ENCODE measurements at places on chromosomes 16 and 17.

DNA sequence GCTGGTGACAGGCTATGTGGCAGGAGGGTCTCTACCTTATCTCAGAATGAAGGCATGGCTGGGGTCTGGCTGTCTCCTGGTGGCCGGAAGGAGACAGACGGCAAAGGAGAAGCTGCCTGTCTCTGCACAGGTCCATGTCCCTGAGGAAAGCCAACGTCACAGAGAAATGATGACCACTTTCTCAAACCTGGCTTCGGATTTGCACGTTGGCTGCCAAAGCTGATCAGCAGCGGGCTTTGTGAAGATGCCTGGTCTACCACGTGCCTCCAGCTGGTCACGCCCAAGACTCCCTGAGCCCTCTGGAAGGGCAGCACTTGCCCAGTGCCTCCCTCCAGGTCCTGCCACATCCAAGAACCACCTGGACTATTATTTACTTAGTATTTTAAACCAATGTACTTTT, 8.4 kb downstream of the DEXI start:
- no peak for DNase-seq

- no peak for DNase-seq
These were observed 47.9 kb upstream of the SREBF1 start for GRCh38 chr17:17884391-17885357.

- peak; percentile 15 for DNase-seq
These were observed 56.9 kb upstream of the TRAP1 start for GRCh38 chr16:3774156-3774767.

DNA sequence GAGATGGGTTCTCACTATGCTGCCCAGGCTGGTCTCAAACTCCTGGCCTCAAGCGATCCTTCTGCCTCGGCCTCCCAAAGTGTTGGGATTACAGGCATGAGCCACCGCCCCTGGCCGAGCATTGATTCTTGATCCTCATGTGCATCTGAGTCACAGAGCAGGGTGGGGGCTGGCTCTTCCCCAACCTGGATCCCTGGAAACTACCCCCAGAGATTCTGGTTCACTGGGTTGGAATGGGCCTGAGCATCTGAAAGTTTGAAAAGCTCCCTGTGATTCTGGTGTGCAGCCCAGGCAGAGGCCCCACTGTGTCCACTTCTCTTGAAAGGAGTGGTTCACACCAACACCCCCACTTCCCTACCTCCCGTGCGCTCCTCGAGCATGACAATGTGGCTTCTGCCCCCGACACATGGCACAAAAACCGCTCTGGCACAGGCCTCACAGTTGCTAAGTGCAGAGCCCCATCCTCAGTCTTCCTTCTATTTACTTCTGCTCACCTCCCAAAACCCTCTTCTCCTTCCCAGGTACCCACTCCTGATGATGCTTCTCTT, 4.6 kb downstream of the QPRT start:
- no peak for DNase-seq

DNA sequence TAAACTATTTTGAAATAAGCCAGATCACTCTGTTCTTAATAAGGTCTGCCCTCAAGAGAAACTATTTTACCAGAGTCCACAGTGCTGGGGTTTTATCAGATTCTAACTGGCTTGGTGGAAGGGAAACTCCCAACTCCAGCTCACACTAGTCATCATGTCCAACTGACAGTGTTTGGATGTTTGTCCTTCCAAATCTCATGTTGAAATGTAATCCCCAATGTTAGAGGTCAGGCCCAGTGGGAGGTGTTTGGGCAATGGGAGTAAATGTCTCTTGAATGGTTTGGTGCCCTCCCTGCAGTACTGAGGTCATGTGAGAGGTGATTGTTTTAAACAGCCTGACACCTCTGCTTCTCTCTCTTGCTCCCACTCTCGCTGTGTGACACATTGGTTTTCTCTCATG, 1301.0 kb upstream of the CDH8 start:
- DNase-seq, result no peak

GRCh38 chr16:88888057-88888456, 21.6 kb upstream of the PABPN1L start:
- DNase-seq, result no peak

GRCh38 chr16:11152677-11153331, 103.2 kb downstream of the SOCS1 start:
- no peak for DNase-seq

DNA sequence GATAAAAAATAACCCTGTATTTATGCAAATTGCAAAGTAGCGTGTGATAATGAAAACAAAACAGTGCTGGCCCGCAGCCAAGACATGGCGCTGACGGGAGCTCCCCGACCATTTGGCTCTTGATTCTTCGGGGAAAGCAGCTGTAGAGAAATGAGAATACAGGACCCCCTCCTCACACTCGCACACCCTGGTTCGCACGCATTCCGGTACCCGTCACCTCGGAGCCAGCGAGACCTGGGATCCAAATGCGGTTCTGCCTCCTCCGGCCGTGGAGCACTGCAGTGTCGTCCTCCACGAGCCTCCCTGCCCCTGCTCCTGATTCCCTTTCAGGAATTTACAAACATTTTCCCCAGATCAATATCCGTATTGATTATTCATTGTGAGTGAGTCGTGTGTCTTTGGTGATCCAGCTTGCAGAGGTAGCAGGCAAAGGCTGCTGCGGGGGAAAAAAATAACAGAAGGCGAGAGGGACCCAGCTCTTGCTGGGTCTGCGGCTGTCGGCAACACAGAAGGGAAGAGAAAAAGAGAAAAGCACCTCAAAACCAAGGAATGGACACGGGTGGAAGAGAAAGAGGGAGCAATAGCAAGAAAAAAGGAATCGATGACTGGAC, 184.1 kb upstream of the ZFHX3 start:
- no peak for DNase-seq

- peak; percentile 96 for DNase-seq
These were observed at the start of gene CLEC16A for GRCh38 chr16:10944249-10945064. TSS of gene CLEC16A (plus strand) at chr16:10944564. CDS start at chr16:10944718, 154 bp downstream.

DNA sequence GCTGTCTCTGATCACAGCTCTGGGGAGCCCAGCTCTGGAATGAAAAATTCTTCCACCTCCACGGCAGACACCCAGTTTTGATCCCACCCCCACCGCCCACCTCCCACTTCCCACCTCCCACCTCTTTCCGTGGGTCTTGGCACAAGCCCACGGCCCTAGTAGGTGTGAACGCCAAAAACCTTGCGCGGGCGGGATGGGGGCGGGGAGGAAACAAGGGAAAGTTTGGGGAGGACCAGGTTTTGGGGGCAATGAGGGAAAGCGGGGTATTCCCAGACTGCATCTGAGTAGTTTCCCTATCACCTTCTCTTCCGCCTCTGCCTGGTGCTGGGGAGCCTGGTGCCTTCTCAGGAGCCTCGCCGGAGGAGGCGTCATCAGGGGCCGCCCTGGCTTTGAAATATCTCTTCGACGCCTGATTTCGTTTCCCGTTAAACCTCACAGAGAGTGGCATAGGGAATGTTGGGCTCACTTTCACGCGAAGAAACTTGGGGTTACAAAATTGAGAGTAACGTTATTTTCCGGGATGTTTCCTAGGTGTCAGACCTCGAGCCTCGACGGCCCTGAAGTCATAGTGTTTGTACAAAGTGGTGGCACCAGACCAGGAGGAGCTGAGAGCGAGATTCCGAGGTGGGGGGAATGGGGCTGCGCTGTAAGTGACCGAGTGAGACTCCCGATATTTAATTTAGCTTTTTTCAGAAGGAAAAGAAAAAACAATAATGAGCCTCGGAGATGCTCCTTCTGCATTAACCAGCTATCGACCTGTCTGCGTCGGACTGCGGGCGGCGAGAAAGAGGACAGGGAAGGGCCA, 1.6 kb upstream of the IRX3 start:
- DNase-seq, result no peak

DNA sequence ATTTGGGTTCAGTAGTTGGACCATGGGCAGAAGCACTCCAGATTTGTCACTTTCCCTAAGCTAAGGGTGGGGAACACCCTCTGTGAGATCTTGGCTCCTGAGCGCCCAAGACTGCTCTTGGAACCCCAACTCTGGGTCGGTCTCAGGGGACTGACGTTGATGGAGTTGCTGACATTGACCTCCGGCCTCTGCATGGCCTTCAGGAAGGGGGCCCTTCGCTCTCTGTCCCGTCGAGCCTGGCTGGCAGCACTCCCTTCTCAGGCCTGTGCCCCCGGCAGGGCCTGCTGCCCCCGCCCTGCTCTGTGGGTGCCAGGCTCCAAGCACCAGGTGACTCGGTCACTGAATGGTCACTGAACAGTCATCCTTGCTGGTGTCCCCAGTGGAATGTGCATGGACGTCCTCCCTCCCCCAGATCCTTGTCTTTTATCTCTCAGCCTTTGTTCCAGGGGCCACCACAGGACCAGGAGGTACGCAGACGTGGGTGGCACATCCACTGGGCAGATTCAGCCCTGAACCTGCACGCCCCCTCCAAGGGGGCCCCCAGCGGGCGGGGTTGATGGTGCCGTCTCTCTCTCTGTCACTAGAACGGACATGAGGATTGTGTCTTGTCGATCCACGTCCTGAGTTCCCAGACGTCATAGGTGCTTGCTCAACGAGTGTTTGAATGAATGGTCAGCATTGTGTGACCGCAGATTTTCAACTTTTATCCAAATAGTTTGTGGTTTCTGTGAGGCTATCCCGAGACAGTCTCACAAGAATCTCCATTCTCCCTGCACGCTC, 314.5 kb downstream of the SEC14L1 start:
- no peak for DNase-seq

All from C1 segment of cervical spinal cord (tissue), 14 donors.